Fibroblast of skin of left quadriceps (primary cell): ENCODE measurements at places on chromosomes 3 and 15.
A peak's percentile ranks its signal among the peaks of the same experiment; 100 is the strongest.

DNA sequence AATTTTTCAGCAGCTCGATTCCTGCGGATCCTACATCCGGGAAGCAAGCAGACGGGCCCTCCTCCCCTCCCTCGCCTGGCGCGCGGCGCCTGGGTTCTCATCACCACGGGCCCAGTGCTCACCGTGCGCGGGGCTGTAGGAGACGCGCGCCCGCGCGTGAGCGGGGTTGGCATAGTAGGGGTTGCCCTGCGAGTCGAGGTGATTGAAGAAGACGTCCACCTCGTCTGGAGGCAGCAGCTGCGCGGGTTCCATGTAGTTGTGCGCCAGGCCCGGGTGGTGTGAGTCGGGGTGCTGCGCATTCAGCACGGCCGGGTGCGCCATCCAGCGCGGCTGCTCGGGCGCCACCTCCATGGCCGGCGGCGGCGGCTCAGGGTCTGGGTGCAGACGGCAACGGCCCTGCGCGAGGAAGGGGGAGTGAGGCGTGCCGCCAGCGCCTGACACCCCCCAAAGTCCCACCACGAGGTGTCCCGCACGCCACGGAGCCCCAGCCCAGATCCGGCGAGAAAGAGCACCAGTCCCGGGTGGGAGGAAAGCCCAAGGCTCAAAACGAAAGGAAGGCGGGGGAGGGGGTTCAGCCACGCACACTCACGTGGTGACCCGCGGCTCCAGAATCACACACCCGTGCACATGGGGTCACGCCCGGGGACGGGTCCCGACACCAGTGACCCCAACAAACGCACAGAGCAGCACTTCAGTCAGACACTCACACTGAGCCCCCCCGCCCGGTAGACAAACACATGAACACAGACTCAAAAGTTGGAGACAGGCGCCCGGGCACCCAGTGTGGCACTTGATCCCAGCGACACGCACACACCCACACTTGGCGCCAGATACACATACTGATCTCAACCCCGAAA, 6.1 kb downstream of the GATA2 start:
- no peak for DNase-seq

DNA sequence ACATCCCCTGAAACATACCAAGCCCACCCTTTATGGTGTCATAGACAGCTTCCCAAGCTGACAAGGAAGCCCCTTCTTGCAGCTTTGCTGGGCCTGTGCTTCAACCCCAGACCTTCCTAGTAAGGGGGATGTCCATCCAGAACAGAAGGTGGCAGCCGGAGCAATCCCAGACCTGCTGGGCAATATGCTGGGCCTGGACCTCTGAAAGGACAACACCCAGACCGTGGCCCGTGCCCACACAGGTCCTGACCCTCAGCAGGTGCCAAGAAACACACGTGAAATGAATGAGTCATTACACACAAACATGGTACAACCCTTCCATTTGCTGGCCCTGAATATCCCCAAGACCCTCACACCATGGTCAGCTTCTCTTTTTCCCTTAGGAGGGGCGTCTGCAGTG, 19.8 kb upstream of the VILL start:
- no peak for DNase-seq

DNA sequence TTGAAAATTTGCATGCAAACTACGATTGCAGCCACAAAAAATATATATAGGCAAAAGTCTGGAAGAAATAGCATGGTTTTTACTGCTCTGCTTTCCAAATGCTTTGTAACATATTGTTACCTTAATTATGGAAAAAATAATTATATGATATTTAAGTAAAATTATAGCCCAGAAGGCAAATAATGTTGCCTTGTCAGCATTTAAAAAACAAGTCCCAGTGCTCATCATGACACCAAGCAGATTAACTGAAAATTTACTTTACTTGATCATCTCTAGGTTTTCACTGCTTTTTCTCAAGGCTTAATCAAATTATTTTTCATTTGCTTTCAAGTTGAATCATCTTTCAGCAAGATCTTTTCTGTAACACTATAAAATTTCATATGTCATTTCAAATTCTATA, 262.9 kb downstream of the ZMAT3 start:
- no peak for DNase-seq

DNA sequence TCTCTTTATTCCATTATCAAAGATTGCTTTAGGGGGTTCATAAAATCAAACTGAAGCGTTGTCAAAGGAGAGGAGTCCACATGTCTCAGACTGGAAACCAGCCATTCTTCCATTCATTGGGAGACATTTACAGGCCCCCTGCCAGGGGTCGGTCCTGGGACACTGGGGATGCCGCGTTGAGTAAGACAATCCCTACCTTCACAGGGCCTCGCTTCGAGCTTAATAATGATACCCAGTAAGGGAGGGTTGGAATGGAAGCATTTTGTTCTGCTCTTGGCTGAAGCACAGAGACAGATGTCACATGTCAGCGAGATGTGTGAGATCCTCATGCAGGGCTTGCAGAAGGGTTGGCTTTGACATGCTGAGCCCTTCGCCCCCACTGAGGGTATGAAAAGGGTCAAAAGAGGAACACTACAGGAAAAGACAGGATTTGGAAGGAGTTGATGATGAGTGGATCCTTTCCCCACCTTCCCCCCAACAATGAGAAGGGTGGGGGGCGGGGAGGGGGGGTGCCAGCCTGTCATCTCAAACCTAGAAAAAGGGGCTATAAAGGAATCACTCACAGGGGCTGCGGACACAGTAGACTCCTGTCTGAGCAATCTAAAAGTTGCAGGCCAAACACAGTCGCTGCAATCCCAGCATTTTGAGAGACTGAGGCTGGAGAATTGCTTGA, 25.6 kb upstream of the ARL8B start:
- no peak for DNase-seq

- DNase-seq = no peak
These were observed 170.0 kb downstream of the MINAR1 start for GRCh38 chr15:79602180-79602579.

DNA sequence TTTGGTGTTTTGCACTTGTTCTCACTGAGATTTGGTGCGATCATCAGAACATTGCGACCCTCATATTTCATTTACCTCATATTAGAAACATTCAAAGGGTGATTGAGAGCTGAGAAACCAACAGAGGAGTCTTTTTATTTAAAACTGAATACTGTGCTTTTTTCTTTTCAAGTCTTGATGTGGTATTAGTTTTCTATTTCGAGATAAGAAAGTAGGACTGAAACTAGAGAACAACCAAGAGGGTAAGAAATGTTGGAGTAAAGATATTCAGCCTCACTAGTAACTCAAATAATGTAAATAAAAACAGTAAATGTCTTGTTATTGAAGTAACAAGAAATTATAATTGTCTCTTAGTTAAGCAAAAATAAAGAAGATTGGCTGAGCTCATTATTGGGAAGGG, 26.5 kb downstream of the EFHB start:
- DNase-seq = no peak

DNA sequence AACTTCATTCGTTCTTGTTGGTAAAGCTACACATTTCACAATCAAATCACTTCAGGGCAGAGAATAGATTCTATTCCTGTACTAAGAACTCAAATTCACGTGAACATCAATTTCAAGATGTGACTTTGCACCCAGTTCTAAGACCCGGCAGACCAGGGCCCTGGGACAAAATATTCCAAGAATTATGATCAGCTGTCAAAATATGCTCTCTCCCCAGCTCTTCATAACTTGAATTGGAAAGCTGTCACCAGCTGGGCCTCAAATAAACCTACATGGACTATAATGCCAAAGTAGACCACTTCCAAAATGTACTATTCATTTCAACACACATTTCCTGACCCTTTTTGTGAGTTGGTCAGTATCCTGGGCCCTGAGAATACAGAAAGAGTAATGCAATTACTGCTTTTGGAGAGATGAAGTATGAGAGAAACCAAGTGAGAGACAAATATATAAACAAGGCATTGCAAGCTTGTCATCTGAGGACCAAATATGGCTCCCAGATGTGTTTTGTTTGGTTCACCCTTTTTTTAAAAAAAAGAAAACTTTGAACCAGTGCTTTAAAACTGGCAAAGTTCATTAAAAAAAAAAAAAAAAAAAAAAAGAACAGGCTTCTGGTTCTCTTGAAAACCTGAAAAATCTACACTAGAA, 14.9 kb downstream of the MAGI1 start:
- no peak for DNase-seq

- DNase-seq = no peak
These were observed 92.2 kb downstream of the TBC1D2B start for GRCh38 chr15:77985031-77985930.

DNA sequence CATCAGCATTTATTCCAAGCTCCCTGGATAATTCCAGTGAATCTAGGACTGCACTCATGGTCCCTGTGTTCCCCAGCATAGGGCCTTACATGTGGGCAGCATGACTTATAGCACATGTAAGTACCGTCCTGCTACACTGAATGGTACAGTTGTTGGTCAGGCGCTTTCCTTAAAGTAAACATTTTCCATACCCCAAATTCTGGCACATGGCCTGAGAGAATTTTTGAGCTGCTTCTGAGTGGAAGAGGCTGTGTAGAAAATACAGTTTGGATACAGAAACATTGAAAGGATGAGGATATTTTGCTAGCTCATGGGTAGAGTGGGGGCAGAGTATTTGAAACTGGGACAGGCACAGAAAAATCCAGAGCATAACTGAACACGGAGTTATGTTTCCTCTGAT, 27.6 kb downstream of the CORO2B start:
- no peak for DNase-seq

GRCh38 chr15:34973512-34973911, 4.0 kb upstream of the AQR start:
- DNase-seq = no peak

- DNase-seq = no peak
These were observed 112.7 kb downstream of the APBA2 start for GRCh38 chr15:28998511-28998910.

DNA sequence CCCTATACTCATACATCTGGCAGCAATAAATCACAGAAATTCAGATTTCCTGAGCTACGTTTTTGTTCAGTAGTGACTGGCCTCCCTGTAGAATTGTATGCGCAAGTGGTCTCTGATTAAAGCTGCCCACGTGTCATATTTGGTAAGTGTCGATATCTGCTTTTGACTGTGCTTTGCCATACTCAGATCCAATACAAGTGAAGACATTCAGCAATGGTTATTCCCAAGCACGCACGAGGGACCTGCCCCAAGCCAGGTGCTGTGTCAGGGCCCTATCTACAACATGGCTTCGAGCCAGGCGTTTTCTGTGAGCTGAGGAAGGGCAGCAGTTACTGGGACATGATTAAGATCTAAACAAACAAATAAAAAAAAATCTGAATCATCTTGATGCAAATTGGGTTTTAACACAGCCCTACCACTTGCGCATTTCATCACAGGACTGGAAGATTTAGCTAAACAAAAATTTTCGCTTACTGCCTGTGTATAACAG, 47.2 kb upstream of the ICE2 start:
- DNase-seq = no peak

DNA sequence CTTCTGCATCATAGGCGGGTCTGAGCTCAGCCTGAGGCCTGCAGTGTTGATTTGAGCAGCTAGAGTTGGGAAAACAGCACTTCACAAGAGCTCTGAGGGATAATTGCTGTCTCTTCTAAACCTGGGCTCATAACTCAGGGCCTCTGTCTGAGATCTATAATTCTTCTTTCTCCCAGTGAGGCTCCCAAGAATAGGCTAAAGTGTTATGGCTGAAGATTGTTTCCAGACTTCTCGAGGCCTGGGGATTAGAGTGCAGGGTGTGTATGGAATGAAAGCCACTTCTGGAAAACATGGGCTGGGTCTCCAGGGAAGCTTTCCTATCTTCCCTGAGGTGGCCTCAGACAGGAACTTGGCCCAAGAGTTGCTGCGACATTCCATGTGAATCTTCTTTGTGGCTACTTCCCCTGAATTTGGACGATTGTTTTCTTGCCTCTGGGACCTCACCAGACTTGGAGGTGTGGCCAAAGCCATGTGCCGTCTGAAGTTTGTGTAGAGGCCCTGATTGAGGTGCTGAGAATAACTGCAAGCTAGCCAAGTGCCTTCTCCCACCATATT, 26.5 kb downstream of the MTMR14 start:
- no peak for DNase-seq

DNA sequence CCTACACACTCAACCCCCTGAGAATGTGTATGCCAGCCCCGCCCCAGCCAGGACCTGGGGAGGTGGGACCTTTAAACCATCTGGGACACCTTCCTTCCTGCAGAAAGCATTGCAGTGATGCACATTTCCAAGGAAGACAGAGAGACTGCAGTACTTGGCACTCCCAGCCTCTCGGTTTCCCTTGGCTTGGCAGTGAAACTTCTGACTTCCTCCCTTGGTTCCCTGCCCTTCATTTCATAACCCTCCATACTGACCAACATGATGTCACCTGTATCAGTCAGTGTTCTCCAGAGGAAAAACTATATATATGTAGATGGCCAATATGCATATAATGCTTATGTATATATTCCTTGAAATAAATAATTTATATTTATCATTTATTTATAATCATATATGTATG, 103.2 kb downstream of the SST start:
- DNase-seq = no peak

DNA sequence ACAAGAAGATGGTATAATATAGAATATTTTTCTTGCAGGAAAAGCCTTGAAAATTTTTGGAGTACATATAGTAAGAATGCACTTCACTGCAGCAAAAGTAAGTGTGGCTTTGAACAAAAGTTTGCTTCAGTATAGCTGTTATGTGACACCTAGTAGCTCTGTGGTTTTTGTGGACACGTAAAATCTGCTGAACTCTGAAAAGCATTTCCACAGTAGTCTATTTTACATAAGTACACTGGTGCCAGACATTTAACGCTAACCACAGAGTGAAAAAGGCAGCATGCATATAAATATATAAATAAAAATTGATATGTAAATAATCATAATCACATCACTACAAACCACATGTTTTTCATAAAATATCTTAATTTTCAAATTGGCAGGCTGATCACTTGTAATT, 39.8 kb downstream of the CGGBP1 start:
- no peak for DNase-seq

DNA sequence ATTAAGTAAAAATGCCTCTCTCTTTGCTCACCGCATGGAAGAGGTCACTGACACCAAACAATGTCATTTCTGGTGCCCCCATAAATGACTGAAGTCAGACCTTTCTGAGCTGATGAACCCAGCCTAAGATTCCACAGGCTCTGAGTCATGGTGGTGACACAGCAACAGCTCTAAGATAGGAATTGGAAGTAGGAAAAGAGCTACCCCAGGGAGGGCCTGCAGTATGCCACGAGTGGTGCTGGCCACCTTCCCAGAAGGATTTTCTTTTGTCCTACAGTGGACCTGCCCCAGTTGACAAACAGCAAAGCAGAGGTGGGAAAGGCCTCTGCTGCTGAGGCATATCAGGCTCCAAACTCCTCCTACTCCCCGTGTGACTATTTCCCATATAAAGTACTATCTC, 208.1 kb downstream of the MINAR1 start:
- peak; percentile 64 for DNase-seq

DNA sequence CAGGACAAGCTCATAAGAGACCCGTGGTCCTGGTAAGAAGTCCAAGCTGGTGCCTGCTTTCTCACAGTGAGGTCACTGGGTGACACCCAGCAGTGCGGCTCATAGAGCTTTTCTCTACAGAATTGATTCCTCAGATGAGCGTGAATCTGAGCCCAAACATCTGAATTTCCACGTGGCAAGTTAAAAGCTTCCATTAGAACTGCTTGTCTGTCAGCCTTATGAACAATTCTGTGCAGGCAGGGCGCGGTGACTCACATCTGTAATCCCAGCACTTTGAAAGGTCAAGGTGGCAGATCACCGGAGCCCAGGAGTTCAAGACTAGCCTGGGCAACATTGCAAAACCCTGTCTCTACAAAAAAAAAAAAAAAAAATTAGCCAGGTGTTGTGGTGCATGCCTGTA, 113.1 kb upstream of the ABHD17C start:
- DNase-seq = no peak
